Tongue (tissue), 3 donors: ENCODE measurements at places on chromosomes 2 and 18.

DNA sequence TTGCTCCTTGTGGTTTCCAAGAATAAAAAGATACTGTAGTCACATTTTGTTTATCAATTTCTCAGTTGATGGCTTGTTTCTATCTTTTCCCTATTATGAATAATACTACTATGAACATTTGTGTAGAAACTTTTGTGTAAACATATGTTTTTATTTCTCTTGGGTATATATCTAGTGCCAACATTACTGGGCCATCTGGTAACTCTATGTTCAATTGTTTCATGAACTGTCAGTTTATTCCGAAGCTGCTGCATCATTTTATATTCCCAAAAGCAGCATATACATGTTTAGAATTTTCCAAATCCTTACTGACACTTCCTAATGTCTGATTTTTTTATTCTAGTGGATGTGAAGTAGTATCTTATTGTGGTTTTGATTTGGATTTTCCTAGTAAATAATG, 737.6 kb upstream of the TMEFF2 start:
- DNase-seq = no peak

- no peak for DNase-seq
Observed at GRCh38 chr2:125398738-125399524, 1257.0 kb upstream of the GYPC start.

- DNase-seq = no peak
Observed at GRCh38 chr2:96157649-96158553, 12.7 kb upstream of the DUSP2 start.

GRCh38 chr2:42286268-42286946, 74.6 kb downstream of the COX7A2L start:
- no peak for DNase-seq

DNA sequence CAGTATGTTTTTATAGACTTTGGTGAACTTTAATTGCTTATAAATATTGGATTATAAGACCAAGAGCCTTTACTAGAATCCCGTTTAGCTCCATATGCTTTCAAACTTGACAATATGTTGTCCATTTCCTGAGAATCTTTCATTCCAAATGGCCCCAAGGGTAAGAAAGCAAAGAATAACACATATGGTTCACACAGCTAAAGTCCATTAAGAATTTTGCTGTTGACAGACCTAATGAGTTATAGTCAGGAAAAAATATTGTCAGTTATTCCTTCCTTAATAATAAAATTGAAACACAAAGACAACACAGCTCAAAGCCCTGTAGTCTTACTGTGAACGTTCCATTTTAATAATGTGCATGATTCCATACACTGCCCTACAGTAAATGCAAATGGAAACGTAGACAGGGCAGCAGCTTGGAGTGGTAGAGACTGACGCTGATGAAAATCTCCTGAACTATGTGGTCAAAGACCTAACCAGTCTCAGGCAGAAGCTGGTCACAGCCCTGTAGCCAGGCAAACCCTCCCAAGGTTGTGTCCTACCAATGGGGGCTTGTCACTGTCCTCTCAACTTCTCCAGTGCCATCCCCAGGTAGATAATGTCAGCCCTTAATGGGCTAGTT, 49.0 kb upstream of the ATIC start:
- DNase-seq = no peak

GRCh38 chr2:172972005-172972619, 103.5 kb upstream of the MAP3K20 start:
- no peak for DNase-seq
